NCI-H1436 (cell line): ENCODE measurements at places on chromosomes 11 and 22.

DNA sequence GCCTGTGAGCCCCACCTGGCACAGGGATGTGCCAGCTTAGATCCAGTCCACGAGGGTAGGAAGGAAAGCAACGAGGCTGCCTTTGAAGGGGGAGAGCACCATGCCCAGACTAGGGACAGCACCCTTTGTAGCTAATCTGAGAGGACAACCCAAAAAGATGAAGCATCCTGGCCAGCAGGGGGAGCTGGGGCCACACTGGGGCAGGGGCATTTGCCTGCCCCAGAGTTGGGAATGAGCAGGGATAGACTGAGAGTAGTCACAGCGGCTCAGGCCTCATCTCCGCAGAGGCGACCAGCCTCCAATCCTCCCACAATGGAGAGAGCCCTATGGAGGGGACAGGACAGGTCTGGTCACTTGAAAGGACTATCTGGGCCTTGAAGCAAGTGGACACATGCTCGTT, 16.4 kb downstream of the LMO1 start:
- peak; percentile 48 for DNase-seq

DNA sequence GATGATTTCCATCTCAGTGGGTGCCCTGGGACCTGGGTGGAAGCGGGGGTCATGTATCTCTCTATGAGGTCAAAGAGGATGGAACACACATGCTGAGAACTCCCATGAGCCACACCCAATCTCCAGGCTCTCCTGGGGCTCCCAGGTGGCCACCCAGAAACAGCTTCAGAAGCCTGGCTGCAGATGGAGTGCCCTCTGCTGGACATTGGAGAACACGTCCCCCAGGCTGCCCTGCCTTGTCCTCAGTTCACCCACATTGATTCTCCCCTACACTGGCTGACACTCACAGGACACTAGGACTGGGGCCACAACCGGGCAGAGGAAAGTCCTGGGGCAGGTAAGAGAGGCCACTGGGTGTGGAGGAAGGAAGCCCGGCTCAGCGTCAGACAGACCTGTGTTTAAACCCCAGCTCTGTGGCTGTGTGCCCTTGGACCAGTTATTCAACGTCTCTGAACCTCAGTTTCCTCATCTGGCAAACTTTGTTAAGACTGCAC, 4.5 kb upstream of the NOL12 start:
- DNase-seq = peak; percentile 64

DNA sequence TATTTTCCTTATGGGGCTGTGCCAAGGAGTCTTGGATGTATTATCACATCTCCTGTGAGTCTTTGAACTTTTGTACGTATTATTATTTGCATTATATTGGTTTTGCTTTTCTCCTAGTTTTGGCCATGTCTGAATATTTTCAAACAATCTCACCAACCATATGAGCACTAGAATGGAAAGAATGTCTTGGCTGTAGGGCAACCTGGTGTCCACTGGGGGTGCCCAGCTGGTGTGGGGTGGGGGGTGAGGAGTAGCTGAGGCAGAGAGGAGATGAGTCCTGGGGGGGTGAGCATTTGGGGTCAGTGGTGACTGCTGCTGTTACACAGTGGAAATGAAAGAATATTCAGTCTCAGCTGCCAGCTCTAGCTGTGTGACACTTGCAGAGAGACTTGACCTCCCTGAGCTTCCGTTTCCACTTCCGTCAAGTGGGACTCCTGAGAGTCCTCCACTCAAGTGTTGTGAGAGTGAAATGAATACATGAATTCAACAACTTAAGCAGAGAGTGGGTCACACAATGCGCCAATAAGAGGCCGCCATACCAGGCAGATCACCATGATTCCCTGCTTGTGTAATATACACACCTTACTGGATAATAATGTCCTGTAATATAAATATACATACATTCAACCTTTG, 12.7 kb upstream of the PVALB start:
- no peak for DNase-seq

DNA sequence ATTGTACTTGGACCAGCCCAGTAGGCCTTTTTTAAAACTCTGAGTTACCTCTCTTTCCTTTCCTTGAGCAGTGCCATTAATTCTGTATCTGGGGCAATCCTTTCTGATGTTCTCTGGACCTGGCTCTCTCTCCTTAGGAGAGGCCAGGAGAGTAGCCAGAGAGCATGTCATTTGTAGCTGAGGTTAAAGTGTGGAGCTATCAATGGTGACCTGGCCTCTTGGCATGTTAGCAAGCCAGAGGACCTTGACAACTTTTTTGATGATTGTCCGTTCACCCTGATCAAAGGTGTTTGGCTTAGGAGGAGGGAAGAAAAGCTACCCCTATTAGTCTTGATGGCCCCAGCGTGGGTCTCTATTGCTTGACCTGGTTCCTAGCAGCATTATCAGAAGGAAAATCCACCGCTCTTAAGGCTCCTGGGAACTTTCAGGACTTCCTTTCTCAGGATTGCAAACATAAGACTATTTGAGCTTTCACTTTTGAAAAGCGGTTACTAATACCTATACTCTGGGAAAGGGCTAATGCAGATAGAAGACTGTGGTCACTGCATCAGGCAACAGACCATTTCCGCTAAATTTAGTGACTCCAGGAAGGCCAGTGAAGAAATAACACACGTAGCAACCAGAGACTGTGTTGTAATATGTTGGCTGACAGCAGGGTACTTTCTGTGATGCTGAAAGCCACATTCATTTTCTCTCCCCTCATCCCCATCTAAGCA, 18.2 kb downstream of the LIMK2 start:
- no peak for DNase-seq

- no peak for DNase-seq
Observed at GRCh38 chr22:36565686-36566085, 36.7 kb upstream of the EIF3D start.

- DNase-seq = no peak
Observed at GRCh38 chr22:29484642-29485041, 4.6 kb downstream of the NEFH start.

GRCh38 chr22:17492247-17492646, 71.1 kb upstream of the SLC25A18 start:
- DNase-seq = no peak

- DNase-seq = no peak
Observed at GRCh38 chr11:126581871-126582648, 226.6 kb downstream of the ST3GAL4 start.

DNA sequence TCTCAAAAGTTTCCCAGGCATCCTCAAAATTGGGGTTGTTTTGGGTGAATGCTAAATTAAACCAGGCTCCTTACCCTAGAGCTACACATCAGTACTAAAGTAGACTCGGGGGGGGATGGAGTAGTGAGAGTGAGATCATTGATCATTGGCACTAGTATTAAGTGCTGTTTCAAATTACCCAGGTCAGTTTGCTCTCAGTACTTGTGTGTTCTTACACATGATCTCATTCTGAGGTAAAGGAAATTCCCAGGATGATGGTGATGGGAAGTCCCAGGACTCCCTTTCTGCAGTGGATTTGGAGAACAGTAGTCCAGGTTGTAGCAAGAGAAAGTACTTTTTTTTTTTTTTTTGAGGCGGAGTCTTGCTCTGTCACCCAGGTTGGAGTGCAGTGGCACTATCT, 12.5 kb downstream of the RBM4 start:
- no peak for DNase-seq

- DNase-seq = peak; percentile 35
Observed at GRCh38 chr11:108654994-108655631, 9.8 kb upstream of the DDX10 start.

DNA sequence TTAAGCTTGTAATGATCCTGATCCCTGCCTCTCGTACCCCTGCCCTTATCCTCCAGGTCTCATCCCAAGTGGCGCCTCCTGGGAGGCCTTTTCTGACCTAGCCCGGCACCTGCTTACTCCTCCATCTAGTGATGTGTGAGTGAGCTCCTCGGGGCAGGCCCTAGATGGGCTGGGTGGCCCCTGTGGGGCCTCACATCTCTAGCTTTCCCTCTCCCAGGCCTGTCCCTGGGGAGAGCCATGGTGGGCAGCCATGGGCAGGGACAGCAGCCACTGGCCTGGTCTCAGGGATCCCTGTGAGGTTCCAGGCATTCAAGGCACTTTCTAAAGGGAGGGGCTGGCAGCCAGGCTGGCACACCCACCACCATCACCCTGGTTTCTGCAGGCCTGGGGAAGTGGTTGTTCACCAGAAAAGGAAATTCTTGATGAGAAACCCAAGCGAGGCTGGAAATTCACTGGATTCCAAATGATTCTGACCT, 27.9 kb downstream of the GNAZ start:
- no peak for DNase-seq

DNA sequence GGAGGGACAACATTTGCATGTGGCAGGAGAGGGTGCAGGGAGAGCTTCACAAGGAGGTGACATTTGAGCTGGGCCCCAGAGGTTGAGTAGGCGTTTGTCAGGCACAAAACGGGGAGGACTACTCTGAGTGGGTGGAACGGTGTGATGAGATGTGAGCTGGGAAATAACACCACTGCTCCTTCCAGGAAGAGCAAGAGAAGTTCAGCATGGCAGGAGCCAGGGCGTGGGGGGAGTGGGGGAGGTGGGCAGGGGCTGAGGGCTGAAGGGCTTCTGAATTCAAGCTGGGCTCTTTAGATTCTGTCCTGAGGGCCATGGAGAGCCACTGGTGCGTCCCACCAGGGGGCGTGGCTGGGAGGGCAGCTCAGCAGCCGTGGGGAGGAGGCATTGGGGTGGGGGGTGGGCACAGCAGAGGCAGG, 54.2 kb downstream of the OTOG start:
- DNase-seq = no peak

DNA sequence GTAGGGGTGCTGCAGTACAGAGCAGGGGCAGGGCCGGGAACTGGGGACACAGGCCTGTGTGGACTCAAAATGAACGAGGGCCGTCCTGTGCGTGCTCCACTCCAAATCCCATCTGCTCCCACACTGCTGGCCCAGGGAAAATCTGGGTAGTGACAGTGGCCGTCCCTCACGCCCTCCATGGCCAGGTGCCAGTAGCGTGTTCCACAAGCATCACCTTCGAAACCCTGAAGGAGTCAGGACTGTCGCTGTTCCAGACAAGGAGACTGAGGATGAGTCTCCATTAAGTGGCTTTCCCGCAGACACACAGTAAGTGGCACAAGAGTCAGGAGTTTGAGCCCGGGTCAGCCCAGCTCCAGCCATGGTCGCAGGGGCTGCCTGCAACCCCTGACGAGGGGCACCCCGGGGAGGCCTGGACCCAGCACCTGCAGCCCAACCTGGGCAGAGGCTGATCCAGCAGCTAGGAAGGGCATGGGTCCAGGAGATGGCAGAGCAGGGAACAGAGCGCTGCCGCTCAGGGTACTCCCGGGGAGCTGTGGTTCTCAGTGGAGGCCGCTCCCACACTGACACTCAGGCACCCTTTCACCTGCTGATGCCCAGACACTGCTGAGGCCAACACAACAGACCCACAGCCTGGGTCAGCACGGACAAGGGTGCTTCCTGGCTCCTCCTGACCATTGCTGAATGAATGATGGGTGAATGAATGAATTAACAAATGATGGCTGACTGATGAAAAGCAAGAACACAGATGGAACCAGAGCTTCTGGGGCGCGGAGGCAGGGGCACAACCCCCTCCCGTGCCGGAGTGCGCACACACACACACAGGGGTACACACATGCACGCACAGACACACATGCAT, 35.3 kb downstream of the IGF2 start:
- DNase-seq = no peak
